ENCODE measurements at places on chromosomes 5 and 9.

GRCh38 chr5:109522404-109522803 lies 112.6 kb upstream of the PJA2 start:
- no peak for DNase-seq

GRCh38 chr5:100550531-100551051 lies 15.4 kb downstream of the FAM174A start:
- DNase-seq = no peak

DNA sequence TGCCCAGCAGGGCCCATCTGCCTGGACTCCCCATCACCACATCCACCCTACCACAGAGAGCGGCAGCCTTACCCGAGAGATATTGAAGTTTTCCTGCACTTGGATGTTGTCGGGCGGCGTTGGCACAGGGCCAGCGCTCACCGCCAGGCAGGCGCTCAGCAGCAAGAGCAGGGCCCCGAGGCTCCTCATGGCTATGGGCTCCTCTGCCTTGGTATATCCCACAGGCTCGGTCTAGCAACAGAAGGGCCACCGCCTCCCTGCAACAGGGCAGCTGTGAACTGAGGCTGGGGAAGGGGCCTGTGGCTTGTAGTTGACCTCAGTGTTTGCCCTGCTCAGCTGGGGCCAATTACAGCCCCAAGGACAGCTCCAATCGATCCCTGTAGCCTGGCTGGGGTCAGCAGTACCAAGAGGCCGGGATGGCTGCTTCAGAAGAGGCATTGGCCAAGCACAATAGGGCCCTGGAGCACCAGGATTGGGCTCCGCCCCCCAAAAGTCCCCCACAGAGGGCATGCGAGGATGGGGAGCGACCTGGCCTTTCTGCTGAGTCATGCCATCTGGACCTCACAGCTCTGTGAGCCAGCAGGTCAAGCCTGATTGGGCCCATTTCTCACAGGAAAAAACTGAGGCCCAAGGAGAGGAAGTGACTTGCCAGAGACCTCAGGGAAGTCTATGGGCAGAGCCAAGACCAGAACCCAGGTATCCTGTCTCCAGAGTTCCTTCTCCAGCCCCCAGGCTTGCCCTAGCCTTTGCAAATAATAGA lies at the start of gene AMBP:
Gene AMBP, minus strand, starts transcription at position 280 of the 760 bp plus-strand sequence. Its CDS starts 91 bp downstream, at position 189.
- no peak for DNase-seq

DNA sequence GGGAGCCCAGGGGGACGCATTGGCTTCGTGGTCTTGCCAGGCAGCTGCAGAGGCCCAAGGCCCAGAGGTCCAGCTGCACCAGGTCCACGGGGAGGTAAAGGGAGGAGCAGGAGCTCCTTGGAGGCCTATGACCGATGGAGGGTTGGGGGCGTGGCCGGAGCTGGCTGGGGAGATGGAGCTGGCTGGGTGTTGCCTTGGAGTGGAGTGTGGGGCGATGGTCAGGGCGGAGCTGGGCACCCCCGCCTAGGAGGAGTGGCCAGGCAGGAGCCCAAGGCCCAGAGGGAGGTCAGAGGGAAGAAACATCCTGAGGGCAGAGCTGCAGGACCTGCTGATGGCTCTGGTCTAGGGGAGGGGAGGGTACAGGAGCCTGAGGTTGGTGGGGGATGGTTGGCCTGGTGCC lies 44.6 kb downstream of the KCNT1 start:
- no peak for DNase-seq

DNA sequence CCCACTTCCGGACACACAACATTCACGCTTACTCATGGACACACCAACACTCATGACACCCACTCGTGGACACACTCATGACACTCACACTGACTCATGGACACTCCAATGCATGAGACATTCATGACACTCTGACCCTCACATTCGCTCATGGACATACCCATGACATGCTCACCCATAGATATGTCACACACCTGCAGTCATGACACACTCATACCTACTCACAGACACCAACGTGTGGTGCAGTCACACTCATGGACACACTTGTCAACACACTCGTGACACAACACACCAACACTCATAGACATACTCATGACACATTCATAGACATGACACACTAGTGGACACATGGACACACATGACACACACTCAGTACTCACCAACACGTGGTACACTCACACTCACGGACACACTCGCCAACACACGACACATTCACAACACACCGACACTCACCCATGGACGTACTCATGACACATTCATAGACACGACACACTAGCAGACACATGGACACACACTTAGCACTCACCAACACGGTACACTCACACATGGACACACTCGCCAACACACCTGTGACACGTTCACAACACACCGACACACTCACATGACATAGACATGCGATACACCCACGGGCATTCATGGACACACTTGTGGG lies 73.4 kb downstream of the PHF2 start:
- no peak for DNase-seq

GRCh38 chr9:36251428-36251827 lies 6.8 kb downstream of the GNE start:
- DNase-seq = no peak

DNA sequence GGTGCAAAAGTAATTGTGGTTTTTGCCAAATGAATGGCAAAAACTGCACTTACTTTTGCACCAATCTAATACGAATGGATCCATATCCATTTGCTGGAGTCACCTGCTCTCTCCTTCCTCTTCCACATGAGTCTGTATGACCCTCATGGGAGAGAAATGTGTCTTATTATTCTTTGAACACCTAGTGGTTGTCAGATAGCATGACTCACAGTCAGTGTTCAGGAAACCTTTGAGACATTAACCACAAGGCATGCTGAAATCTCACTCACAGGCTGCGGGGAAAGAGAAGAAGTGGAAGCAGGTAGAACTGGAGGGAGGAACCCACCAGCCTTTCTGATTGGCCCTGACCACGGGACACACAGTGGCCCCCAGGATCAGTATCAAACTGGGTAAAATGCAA lies 222.8 kb upstream of the KLF4 start:
- DNase-seq = no peak

GRCh38 chr9:2853517-2853916 lies 9.6 kb upstream of the PUM3 start:
- no peak for DNase-seq

GRCh38 chr5:102222772-102223171 lies 73.3 kb downstream of the SLCO4C1 start:
- no peak for DNase-seq

- DNase-seq = no peak
Measured at GRCh38 chr9:83342006-83342405, 196.2 kb downstream of the FRMD3 start.

DNA sequence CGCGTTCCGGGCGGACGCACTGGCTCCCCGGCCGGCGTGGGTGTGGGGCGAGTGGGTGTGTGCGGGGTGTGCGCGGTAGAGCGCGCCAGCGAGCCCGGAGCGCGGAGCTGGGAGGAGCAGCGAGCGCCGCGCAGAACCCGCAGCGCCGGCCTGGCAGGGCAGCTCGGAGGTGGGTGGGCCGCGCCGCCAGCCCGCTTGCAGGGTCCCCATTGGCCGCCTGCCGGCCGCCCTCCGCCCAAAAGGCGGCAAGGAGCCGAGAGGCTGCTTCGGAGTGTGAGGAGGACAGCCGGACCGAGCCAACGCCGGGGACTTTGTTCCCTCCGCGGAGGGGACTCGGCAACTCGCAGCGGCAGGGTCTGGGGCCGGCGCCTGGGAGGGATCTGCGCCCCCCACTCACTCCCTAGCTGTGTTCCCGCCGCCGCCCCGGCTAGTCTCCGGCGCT lies at the start of gene DAPK1:
Gene DAPK1, plus strand, starts transcription at position 264 of the 442 bp plus-strand sequence. CDS start 1,211 bp downstream, outside the sequence.
- DNase-seq = peak; percentile 26

GRCh38 chr9:84667571-84668195 lies 1.8 kb upstream of the NTRK2 start:
- no peak for DNase-seq

DNA sequence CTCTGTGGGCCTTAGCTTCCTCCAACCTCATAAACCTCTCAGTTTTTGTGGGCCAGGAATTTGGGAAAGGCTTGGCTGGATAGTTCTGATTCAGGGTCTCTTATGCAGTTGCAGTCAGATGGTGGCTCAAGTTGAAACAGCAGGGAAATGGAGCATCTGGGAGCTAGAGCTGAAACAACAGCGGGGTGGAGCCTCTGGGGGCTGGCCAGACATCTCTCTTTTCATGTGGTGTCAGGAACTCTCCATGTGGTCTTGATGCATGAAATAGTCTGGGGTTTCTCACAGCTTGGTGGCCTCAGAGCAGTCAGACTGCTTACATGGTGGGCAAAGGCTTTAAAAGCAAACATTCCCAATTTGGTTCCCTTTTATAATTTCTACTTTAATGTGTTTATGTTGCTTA lies 13.5 kb downstream of the ZNF346 start:
- no peak for DNase-seq

GRCh38 chr9:98606730-98607129 lies 102.0 kb downstream of the GABBR2 start:
- DNase-seq = no peak

DNA sequence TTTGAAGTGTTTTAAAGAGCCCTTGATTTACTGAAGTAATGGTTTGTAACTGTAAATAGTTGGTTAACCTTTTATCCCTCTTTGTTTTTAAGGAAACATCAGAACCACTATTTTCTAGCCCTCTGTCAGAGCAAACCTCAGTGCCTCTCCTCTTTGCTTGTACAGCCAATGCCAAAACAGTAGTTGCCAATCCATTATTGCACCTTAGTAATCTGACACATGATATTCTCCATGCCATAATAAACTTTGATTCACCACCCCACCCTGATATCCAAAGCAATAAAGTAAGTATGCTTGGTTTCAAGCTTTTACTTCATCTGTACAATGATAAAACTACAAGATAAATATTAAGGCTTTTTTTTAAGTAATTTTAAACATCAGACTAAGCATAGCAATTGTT lies 100.8 kb downstream of the DMXL1 start:
- DNase-seq = no peak

DNA sequence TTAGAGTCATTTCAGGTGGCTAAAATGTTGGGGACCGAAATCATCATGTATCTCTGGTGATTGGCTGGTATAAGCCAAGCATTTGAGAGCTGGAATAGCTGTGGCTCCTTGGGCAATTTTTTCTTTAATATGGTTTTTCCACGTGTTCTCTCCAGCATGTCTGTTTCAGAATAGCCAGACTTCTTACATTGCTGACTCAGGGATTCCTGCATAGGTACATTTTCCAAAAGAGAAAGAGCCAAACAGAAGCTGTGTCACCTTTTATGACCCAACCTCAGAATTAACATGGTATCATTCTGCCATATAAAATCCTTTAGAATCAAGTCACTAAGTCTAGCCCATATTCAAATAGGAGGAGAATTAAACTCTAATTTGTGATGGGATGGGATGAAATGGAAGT lies 74.8 kb upstream of the TSLP start:
- no peak for DNase-seq

- DNase-seq = no peak
Measured at GRCh38 chr9:94096819-94097577, 12.7 kb downstream of the PTPDC1 start.

DNA sequence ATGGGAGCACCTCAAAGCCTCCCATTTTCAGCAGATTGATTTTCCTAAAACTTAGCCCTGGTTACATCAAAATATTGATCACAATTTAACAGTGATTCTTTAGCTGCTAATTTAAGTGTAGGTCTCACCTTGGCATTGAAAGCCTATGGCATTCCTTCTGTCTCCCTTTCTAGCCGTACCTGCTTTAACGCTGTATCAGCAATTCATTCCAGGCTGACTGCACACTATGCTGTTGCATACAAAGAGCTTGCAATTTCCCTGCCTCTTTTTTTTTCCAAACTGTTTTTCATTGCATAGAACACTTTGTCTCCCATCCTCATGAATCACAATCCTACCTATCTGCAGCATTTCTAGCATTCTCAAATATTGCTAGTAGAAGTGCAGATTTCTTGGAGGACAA lies 8.9 kb upstream of the AMACR start:
- DNase-seq = no peak

- DNase-seq = peak; percentile 72
Measured at GRCh38 chr9:89923961-89924504, 319.2 kb downstream of the GADD45G start.

- DNase-seq = no peak
Measured at GRCh38 chr9:71774920-71775319, 6.6 kb upstream of the CEMIP2 start.

DNA sequence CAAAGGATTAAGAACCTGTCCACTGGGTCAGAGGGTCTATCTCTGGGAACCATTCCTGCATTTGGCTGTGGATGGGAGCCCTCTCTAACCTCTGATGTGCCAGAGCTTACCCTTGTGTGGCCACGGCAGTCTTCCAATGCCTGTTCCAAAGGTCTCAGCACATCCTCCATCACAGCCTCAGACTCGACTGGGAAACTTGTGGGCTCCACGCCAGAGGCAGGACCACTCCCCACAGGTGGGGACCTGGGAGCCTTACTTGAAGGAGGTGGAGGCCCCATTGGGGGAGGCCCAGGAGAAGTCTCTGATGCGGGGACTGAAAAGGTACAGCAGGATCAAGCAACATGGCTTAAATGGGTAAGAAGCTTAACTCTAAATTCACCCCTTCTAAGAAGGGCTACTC lies 4.4 kb downstream of the EIF4EBP3 start:
- DNase-seq = no peak

- DNase-seq = no peak
Measured at GRCh38 chr5:162107591-162107990, 40.0 kb downstream of the GABRG2 start.

DNA sequence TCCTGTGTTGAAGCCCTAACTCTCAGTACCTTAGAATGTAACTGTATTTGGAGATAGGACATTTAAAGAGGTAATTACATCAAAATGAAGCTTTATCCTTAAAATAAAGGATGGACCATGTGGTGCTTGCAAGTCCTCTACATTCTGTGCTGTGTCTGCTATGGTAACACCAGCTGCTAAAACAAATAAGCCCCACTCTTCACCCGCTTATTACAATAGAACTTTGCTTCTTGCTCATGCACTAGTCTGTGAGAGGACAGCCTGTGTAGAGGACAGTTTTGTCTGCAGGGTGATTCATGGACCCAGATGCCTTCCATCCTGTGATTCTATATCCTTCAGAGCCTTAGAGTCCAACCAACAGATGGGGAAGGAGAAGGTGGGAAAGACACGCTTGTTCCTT lies 12.5 kb upstream of the IGFBPL1 start:
- DNase-seq = no peak

DNA sequence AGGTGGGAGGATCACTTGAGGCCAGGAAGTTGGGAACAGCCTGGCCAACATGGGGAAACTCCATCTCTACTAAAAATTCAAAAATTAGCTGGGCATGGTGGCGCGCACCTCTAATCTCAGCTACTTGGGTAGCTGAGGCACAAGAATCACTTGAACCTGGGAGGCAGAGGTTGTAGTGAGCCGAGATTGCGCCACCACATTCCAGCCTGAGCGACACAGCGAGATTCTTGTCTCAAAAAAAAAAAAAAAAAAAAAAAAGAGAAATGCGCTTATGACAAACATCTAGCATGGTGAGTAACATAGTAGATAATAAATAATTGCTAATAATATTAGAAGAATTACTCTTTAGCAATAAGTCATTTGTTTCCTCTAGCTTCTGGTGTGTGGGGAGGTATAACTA lies 25.9 kb downstream of the RUSC2 start:
- DNase-seq = no peak

GRCh38 chr5:120258123-120258522 lies 206.0 kb upstream of the PRR16 start:
- no peak for DNase-seq

GRCh38 chr9:30575218-30575617 lies 1809.2 kb upstream of the ACO1 start:
- DNase-seq = no peak

Data from stimulated activated CD4-positive, alpha-beta T cell treated with anti-CD3 and anti-CD28 coated beads, TNF-alpha, amount 100 ng/mL, for 24 hours (primary cell).